ENCODE measurements at places on chromosomes 7 and 10.

- DNase-seq = no peak
Measured at GRCh38 chr7:159030490-159031134, 114.1 kb downstream of the VIPR2 start.

GRCh38 chr10:109744020-109744419 is 179.3 kb downstream of the XPNPEP1 start:
- no peak for DNase-seq

DNA sequence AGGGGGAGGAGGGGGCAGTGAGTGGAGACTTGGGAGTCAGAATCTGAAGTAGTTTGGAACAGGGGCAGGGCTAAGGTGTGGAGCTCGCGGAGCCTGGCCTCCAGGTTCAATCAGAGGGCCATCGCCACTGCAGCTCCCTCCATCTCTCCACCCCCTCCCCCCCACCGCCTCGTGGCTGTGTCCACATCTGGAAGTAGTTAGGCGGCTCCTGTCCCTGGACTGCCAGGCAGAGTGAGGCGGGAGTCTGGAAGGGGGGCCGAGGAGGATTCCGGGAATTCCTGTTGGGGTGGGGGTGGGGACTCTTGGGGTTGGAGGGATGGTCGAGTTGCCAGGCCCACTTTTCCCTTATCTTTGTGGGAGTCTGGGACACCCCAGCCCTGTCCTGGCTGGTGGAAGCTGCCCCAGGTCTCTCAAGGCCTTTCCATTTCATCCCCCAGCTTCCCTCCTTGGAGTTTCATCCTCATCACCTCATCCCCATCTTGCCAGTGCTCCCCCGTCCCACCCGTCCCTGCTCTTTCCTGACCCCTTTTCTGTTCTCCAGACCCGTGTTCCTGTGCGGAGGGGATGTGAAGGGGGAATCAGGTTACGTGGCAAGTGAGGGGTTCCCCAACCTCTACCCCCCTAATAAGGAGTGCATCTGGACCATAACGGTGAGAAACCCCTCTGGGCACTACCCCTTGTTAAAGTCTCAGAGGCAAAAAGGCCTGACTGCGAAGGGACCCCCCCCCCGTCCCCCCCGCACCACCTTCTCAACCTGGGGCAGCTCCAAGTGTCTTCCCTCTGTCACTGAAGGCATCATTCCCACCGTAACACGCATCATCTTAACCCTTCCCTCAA is 944 bp downstream of the PCOLCE start:
- DNase-seq = no peak

- DNase-seq = no peak
Measured at GRCh38 chr7:116781584-116781983, 80.8 kb upstream of the CAPZA2 start.

- no peak for DNase-seq
Measured at GRCh38 chr10:118970770-118971169, 58.7 kb upstream of the NANOS1 start.
